Pulmonary artery endothelial cell (primary cell): ENCODE measurements at places on chromosomes 7 and 10. TPM values are rescaled to one million over a fixed set of nuclear protein-coding genes. Genes with fewer than 3 reads are reported as not detected.

NEURL1 gene
- 0.11 and 0.20 TPM in 2 replicates for total RNA-seq

COL13A1 gene
- total RNA-seq = 33.6 and 68.0 TPM in 2 replicates

HABP2 gene
- not detected in 2 replicates for total RNA-seq

LDB3 gene
- not detected in 2 replicates for total RNA-seq

CTAGE8 gene
- 0.04 and 0.20 TPM in 2 replicates for total RNA-seq

GPR22 gene
- 0.04 and 0.07 TPM in 2 replicates for total RNA-seq

AASS gene
- total RNA-seq = 34.0 and 57.1 TPM in 2 replicates

RNLS gene
- total RNA-seq = 2.2 and 7.1 TPM in 2 replicates

ASB10 gene
- not detected in 2 replicates for total RNA-seq

CNNM1 gene
- total RNA-seq = under 0.01 and 0.04 TPM in 2 replicates

PRKCQ gene
- 0.33 and 0.99 TPM in 2 replicates for total RNA-seq

ASB15 gene
- not detected in 2 replicates for total RNA-seq

INA gene
- 0.13 and 0.18 TPM in 2 replicates for total RNA-seq

SH2B2 gene
- total RNA-seq = 0.86 and 0.88 TPM in 2 replicates

EPO gene
- not detected in 2 replicates for total RNA-seq

HMX2 gene
- total RNA-seq = not detected in 2 replicates

DNA sequence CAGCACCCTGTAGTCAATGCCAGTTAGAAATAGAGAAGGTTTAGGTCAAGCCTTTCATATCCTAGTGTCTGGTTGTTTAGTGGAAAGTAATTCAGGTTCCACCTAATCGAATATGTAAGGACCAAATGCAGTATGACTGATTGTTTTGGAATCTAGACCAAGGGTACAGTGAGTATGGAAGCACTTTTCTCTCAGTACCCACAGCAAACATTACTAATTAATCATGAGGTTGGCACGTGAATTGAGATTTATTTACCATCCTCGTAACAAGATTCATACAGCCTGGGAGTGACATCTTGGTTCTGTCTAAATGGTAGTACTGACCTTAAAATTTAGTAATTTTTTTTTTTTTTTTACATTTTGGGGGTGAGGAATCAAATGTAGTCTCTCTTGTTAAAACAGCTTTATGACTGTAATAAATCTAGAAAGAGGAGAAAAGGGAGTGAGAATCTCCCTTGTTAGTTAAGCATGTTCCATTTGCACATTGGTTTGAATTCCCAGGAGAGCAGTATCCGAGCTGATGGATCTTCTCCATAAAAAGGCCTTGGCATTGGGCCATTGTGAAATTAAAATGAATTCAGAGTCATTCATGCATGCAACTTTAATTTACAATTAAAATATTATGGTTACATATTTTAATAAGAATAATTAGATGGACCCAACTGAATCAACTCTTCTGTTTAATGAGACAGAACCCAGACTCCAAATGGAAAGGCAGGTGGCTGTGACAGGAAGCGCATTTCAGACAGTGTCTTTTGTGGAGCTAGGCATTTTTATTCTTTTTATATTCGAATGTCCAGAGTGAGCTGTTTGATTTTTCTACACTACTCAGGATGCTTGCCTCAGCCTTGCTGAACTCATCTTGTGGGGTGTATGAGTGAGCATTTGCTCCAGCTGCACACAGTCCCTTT is 57.6 kb downstream of the SNX10 start:
- no peak for DNase-seq

GRCh38 chr7:155311826-155312537 is 14.3 kb downstream of the INSIG1 start:
- no peak for DNase-seq

DNA sequence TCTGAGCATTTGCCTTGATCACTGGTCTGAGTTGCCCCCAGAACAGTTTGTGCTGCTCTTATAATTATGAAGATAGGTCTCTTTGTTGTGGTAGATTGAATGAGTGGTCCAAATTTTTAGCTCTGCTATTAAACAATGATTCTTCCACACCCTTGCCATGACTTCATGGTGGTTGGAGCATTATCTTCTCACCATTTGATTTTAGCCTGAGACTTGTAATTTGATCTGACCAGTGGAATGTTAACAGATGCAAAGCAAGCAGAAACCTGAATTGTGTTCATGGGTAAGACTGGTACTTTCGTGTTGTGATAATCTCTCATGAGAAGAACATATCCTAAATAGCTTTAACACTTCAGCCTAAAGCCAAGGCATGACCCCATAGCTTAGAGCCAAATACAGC is 139.1 kb downstream of the TFPI2 start:
- DNase-seq = no peak

DNA sequence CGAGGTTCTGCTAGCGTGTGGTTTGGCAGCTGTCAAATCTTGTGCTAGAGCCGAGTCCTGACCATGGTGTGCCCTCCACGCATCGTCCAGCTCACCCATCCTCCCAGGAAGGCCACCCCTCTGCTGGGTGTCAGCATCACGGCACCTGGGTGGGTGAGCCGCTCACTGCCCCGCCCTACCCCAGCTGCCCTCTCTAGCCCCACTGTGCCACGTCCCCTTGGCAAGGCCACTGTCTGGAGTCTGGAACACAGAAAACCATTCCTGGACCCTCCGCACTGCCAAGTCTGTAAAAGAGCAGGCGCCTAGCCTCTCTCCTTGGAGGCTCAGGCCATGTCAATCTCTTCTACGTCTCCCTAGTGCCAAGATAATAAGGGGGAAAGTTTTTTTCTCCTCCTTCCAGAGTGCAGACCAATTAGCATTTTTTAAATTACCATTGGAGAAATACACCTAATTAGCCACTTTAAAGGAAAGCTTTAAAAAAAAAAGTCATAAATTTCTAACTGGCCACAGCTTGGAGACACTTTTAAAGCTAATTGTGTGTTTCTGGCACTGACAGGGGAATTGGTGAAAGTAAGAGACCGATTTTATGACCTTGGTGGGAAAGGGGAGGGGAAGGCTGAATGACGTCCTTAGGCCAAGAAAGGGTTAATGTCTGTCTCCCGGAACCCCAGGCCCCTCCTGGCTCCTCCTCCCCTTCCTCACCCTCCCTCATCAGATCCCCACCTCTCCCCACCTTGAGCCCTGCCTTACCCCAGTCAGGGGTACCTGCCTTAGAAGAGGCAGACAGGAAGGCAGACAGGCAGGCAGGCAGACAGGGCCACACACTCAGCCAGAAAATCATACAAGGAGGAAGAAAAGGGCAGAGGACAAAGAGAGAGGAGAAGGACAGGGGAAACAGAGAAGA is 151.2 kb downstream of the PLXNA4 start:
- DNase-seq = no peak

DNA sequence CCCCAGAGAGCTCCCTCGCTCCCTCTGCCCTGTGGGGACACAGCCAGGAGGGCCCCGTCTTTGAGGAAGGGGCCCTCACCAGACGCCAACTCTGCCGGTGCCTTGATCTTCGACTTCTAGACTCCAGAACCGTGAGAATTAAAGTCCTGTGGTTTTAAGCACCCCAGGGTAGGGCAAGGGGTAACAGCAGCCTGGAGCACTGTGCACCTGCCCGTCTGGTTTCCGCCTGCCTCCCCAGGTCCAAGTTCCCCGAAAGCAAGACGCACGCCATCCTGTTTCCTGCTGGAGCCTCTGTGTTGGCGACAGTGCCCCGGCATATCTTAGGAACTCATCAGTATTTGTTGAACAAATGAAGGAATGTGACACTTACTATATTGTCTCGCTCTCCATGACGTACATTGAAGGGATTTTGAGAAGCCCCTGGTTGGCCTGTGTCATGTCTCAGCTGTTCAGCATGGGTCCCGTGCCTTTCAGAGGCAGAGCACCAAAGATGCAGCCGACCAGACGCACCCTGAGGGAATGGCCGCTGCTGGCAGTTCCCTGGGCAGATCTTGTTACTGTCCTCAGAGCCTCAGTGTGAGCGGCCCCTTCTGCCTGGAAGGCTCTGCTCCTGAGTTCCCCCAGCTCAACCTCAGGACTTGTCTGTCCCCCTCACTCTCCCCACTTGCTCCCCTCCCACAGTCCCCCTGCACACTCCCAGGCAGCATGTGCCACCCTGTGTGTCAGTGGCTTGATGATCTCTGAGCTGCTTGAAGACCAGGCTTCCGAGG is 226.2 kb downstream of the TCERG1L start:
- DNase-seq = no peak

- DNase-seq = no peak
Measured at GRCh38 chr10:86950349-86950748, 7.1 kb downstream of the MMRN2 start.

DNA sequence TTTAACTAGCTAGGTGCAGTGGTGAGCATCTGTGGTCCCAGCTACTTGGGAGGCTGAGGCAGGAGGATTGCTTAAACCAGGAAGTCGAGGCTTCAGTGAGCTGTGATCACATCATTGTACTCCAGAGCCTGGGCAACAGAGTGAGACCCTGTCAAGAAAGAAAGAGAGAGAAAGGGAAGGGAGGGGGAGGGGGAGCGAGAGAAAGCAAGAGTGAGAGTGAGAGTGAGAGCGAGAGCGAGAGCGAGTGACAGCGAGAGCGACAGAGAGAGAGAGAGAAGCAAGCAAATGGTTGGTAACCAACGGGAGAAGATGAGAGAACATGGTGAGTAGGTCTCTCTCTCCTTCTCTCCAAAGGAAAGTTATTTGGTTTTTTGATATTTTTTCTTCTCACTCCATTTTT is 69.8 kb upstream of the DGKI start:
- DNase-seq = no peak

DNA sequence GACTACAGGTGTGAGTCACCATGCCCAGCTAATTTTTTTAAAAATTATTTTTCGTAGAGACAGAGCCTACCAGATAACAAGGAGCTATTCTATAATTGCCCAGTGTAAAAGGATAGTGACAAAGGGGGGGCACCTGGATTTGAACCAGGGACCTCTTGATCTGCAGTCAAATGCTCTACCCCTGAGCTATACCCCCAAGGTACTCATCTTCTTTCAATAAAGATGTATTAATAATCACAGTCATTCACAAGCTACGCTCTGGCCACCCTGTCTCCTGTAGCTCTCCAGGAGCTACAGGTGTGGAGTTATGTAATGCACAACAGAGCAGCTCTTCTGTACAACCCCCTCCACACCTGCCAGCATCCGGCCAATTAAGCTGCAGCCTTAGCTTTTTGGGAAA is 83.5 kb downstream of the ZNF777 start:
- no peak for DNase-seq

DNA sequence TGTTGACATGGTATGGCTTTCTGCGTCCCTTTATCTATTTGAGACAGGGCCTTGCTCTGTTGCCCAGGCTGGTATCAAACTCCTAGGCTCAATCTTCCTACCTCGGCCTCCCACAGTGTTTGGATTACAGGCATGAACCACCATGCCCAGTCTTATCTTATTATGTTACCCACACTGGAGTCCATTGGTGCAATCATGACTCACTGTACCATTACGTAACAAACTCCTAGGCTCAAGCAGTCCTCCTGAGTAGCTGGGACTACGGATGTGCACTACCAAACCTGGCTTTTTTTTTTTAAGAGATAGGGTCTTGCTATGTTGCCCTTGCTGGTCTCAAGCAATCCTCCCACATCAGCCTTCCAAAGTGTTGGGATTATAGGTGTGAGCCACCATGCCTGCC is 66.7 kb downstream of the CCDC3 start:
- DNase-seq = no peak

- DNase-seq = no peak
Measured at GRCh38 chr10:8778713-8779112, 724.2 kb downstream of the GATA3 start.

DNA sequence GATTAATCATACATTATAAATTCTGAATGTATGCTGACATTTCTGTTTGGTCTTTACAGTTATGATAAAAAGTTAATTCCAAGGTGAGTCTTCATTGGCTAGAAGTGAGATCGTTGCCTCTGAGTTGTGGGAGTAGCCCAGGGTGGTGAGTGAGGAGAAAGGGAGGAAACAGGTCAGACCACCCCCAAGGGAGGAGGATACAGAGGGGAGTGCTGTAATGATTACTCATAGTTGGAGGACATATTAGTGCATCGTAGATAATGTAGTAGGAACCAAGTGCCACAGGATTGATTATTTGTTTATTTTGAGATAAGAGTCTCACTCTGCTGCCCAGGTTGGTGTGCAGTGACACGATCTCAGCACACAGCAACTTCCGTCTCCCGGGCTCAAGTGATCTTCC is 672.2 kb downstream of the INHBA start:
- no peak for DNase-seq

DNA sequence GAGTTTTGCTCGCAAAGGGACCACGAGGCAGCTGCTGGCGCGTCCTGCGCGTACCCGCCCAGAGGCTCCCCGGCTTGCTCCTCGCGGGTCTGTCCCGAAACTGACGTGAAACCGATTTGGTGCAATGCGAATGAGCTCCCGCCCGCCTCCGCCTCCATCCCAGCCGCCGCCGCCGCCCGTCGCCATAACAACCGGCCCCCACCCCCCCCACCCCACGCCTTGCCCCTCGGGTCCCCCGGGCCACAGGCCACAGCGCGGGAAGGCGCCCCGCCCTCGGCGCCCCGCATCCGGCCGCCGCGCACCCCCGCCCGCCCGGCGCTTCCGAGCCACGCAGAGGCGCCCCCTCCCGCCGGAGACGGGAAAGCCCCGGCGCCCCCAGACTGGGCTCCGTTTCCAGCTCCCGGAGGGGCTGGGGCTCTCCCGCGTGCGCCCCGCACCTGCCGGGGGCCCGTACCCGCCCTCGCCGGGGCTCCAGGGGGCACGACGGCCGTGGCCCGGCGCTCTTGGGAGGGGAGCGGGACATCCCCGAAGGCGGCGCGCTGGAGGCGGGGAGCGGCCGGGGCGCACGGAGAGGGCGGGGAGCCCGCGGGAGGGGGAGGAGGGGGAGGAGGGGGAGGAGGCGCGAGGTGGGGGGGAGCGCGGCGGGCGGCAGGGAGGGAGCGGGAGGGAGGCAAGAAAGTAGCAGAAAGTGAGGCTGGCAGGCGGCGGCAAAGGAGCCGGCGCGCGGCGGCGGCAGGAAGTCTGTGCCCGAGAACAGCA is at the start of gene CAMK1D:
CAMK1D (plus strand) TSS at position 678 of the 759 bp plus-strand sequence.
- DNase-seq = no peak

GRCh38 chr7:149261316-149261828 is 624 bp upstream of the ZNF783 start:
- no peak for DNase-seq

GRCh38 chr10:11553773-11554381 is 57.6 kb downstream of the USP6NL start:
- DNase-seq = no peak

DNA sequence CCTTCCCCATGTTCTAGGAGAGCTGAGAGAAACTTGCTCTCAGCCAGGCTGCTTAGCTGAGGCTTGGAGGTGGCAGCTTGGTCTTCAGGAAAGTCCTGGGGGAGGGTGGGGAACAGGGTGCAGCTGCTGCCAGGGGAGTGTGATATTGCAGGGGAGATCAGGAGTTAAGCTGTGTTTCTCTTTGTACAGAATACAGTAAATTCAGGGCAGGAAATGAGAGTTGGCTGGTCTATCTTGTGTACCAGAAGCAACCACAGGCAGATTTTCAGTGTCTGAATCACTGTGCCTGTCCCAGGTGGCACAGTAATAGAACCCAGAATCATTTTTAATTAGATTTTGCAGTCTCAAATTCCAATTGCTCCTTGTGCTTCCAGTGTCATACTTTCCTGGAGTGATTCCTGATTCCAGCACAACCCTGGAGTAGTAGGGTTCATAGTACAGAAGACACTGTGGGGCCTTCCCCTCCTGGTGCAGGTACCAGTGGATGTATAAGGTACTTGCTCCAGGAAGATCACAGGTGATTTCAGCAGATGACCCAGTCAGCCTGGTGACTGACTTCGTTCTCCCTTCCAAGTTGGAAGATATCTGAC is 94.0 kb upstream of the TARP start:
- no peak for DNase-seq

GRCh38 chr10:33215635-33216034 is 118.8 kb downstream of the NRP1 start:
- no peak for DNase-seq

- DNase-seq = no peak
Measured at GRCh38 chr10:104340641-104341040, 2.4 kb upstream of the ITPRIP start.

- no peak for DNase-seq
Measured at GRCh38 chr10:30589441-30589840, 40.1 kb downstream of the LYZL2 start.

- no peak for DNase-seq
Measured at GRCh38 chr10:43737003-43737402, 88.3 kb upstream of the ZNF32 start.
